ENCODE measurements at places on chromosomes 13 and 19.

DNA sequence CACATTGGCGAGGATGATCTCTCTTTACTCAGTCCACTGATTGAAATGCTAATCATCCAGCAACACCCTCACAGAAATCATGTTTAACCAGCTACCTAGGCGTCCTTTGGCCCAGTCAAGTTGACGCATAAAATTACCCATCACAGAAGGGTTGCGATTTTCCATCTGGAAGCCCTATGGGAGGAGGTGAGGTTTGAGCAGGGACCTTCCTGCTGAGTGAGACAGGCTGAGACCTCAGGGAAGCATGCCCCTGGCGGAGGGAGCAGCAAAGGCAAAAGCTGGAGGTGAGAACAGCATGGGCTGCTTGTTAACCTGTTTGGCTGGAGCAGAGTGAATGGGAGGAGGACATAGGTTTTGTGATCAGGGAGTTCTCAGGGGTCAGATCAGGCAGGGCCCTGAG lies 7.3 kb downstream of the TTC9B start:
- DNase-seq = no peak

GRCh38 chr13:48896312-48896711 lies 79.4 kb upstream of the FNDC3A start:
- DNase-seq = no peak

DNA sequence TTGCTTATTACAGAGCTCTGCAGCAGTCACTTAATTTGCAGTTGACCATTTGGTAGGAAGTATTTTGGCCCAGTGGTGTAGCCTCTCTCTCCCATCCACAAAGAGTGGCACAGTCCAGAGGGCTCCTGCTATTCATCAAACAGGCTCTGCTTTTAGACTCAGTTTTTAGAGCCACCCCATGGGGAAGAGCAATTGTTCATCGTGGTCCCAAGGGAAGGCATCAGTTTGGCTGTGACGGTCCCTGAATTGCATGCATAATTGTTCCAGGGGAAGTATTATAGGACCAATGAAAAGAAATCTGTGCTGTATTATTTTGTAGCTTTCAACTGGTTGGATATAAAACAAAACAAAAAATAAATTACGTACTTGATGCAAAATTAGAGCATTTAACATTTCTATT lies 799.0 kb downstream of the DACH1 start:
- no peak for DNase-seq

- DNase-seq = no peak
Measured at GRCh38 chr19:53461866-53462265, 5.7 kb upstream of the ZNF813 start.

- no peak for DNase-seq
Measured at GRCh38 chr13:109783447-109783814, 3.0 kb downstream of the IRS2 start.

DNA sequence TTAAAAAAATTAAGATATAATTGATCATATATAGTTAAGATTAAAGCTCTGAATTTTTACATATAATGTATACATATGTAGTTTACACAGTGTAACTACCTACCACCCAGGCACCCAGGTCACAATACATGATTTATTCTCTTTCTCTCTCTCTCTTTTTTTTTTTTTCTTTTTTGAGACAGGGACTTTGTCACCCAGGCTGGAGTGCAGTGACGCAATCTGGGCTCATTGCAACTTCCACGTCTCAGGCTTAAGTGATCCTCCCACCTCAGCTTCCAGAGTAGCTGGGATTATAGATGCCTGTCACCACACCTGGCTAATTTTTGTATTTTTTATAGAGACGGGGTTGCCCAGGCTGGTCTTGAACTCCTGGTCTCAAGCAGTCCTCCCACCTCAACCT lies 18.8 kb upstream of the CLASRP start:
- DNase-seq = no peak

DNA sequence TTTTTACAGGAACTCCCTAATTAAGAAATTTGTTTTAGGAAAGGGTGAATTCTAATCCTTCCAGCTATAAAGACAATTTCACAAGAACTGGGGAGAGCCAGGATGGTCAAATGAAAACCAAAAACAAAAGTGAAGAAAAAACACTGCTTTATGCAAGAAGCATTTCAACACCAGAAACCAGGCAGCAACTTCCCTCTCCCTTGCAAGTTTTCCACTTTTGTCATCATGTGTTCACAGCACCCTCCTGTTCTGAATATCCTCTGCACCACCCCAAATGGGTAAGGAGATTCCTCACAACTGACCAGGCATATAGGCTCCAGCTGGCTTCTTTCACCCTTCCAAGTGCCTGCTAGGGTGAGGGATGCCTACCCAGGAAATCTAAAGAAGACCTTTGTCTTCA lies 328.1 kb downstream of the TBC1D4 start:
- no peak for DNase-seq

DNA sequence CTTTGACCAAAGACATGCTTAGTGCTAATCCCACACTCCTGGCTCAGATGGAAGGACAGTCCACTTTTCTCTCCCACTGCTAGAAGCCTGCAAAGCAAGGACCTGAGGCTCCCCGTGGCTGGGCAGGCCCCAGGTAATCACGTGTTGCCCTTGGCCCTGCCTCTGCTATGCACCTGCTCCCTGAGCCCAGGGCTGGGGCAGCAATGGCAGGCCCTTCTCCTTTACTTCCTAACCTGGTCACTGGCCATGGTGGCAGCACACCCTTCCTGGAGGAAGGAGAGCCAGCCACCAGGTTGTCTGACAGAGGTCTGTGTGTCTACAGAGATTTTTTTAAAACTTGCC lies 27.9 kb upstream of the ZNF492 start:
- DNase-seq = no peak

DNA sequence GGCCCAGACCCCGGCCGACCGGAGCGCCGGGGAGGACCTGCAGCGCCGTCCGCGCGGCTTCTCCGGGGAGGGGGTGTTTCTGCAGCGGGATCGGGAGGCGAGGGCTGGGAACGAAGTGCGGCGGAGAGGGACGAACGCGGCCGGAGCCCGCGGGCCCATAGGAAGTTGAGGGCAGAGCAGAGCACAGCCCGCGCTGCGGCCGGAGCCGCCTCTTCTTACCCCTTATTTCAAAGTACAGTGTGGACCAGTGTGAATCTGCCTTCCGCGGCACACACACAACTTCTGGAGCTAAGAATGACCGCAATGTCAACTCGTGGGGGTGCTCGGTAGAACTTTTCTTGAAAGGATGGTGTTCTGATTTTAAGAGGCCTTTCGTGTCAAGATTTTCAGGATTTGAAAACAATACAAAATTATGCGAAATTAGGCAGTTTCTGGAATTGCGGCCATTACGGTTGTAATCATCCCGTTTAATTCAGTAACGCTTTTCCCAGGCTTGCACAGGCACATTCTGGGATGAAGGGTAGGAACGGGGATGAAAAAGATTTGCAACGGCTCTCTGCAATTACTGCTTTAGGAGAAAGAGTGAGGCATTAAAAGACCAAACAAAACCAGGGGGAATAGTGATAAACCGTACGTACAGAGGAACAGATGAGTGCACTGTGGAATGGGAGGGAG lies 821 bp downstream of the TDRD3 start:
- DNase-seq = peak; percentile 26

DNA sequence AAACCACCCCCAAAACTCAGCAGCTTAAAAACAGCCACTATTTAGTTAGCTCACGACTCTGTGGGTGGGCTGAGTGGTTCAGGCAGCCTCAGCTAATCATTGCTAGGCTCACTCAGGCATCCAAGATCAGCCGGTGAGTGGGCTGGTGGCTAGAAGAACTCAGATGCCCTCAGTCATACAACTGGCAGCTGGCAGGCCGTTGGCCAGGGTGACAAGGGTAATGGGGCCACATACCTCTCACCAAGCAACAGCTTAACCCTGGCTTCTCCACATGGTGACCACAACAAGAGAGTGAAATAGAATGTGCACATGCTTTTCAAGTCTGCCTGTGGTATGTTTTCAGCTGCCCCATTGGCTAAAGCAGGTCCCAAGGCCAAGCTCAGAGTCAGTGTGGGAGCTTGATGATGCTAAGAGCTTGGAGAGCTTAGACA lies 435.4 kb upstream of the TSHZ3 start:
- no peak for DNase-seq
